ENCODE measurements at places on chromosomes 12 and 14. TPM values are rescaled to one million over a fixed set of nuclear protein-coding genes. Genes with fewer than 3 reads are reported as not detected.

RNASE4 gene
- polyA plus RNA-seq, result 8.6 TPM

- peak; percentile 97 for DNase-seq
Observed at GRCh38 chr12:124453419-124454351, 113.7 kb downstream of the NCOR2 start.

GRCh38 chr14:30656190-30656632, 34.1 kb downstream of the SCFD1 start:
- DNase-seq, result no peak

DNA sequence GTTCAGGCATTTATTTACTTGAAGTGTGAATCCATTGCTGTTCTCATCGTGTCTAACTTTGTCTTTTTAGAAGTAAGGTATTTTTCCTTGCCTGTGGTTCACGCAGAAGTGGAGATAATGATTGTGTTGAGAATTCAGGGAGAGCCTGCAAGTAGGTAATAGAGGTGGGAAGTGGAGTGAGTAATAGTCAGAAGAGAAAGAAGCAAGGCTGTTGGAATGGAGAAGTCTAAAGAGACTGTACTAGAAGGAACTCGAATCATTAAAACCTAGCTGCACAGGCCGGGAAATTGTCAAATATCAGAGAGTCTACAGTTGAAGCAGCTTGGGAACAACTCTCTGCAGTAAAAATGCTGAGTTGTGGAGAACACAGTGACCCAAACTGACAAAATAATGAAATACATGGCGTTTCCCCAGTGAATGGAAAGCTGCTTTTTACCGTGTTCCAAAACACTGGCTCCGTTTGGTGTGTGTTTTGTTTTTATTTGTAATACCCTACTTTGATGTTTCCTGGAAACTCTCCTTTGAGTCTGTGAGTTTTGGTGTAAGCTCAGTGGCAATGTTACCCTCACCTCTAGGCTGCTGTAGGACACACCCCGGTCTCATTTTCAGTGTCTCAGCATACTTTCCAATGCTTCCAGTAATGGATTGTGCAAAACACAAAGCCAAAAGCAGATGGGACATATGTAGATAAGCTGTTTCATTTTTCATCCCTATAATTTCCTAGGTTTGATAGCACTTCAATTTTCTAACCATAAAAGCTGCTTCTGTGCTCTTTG, 146.6 kb downstream of the CRADD start:
- no peak for DNase-seq

DNA sequence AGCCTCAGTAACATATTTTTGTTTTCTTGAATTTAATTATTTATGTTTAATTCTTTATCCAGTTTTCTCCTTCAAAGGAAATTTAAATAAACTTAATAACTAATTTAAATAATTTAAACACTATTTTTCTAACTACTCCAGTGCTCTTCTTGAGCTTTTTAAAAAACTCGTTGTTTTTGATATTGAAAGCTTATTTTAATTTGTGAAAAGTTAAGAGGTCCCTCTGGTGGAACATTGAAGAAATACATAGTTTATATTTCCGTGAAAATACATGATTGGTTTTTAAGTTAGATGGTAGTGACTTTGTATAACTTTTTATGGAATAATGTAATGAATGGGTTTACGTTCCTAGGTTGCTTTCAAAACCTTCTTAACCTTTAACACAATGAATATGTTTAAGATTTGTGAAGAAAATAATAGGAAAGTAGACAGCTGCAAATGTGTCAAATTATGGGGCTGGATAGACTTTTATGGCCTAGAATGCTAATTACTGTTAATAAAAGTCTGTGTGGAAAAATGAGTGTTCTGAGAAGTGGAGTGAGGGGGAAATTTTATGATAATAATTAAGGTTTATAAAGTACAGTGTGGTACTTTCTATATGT, 45.9 kb upstream of the MSRB3 start:
- no peak for DNase-seq

Measured in psoas muscle (tissue), 8 donors.